CD8-positive, alpha-beta T cell (primary cell): ENCODE measurements at places on chromosomes 12 and 14.

DNA sequence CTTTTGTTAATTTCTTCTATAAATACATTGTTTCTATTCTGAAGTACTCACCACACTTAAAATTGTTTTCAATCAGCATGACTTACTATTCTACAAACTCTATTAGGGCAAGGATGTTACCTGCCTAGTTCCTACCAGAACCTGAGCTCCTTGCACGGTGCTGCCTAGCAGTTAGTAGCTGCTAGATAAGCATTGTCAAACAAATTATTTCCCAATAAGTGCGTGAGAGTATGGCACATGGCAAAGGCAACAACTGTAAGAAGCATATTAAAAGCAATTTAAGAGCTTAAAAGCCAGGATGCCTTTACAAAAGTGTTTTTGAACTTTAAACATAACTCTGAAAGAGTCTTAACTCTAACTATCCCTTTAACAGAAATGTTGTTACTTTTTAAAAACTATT, 8.2 kb upstream of the LYZ start:
- no peak for DNase-seq

DNA sequence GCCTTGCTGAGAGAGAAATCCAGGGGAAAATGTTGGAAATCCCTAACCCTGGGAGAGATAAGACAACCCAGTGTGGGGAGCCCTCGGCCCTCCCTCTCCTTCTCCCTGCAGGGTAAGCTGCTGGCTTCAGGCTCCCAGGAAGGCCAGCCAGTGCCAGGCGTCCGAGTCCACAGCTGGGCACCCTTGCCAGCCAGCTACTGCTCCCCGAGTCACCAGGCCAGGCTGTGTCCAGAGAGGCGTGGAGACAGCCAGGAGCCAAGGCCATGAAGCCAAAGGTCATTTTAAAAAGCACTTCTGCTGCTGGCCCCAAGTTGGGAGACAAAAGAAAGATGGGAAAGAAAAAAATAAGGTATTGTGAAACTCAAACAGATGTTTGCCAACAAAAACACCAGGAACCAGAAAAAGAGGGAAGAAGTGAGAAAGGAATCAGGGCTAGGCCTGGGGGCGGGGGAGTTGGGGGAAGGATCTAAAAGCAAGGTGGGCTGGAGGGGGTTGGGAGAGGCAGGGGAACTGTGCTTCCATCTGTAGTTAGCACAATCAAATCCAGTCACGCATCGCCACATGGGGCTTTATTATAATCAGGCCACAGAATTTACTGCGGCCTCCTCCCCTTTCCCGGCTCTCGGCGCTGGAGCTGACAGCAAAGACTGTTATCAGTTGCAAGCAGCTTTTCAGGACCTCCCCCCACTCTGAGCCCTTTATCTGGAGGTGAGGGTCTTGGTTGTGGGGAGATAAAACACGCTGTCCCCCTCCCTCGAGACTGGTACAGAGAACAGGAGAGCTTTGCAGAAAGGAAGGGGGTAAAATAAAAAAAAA, 33.5 kb downstream of the RBM19 start:
- DNase-seq: no peak

GRCh38 chr12:67426067-67426466, 156.9 kb downstream of the CAND1 start:
- DNase-seq: no peak

DNA sequence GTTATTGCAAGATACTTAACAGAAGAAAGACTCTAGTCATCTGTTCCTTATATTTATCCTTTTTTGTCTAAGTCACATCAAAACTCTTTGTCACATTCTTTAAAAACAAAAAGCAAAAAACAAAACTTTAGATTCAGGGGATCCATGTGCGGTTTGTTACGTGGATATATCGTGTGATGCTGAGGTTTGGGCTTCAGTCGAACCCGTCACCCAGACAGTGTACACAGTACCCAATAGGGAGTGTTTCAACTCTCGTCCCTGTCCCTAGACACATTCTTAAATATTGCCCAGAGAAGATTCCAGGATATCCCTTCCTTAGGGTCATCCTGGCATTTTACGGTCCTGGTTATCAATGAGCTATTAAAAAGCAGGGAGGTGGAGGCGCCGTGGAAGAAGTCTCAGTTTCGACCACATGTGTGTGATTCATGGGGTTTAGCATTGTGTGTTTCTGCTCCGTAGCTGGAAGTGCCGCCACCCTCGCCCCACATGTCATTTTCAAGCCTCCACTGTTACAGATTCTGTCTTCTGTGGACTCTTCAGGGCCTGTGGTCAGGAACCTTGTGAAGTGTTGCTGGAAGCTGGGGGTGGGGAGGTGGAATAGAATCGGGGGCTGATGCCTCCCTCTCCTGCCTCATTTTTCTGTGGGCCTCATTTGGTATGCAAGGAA, 19.9 kb downstream of the CCND2 start:
- peak; percentile 42 for DNase-seq

DNA sequence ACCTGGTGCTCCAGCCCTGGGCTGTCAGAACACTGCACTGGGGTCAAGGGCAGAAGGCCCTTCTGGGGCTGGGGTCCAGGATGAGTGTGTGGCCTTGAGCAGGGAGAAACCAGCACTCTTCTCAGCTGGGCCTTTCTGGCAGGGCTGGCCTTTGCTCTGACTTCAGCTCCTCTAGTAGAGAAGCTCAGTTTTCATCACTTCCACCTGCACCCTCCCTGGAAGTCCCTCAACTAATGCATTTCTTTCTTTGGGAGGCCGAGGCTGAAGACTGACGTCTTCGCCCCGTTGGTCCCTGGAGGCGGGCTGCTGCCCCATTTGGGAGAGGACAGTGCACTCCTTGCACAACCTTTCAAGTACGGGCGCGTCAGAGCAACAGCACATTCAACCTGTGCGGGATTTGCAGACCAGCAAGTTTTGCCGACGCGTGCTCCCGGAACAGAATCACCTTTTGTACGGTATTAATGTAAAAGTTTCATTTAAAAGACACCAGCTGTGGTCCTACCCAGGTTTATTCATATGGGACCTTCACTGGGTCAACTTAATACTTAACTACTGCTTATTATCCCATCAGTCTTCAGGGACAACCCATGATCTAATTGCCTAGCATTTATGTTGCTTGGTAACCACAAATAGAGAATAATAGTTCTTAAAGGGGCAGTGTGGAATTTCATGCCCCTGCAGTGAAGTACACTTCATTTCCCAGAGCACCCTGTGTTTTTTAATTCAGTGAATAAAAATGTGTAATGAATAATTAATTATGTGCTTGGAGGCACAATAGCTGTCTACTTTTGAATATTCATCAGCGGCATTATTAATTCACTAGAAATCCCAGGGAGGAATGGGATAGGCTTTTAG, 134.8 kb upstream of the VRK1 start:
- no peak for DNase-seq
